Mucosa of descending colon (tissue), 3 donors: ENCODE measurements at places on chromosomes 2 and 18. TPM values are rescaled to one million over a fixed set of nuclear protein-coding genes. Genes with fewer than 3 reads are reported as not detected.

- DNase-seq: no peak
Measured at GRCh38 chr2:159613651-159614285, 2.6 kb downstream of the BAZ2B start.

GRCh38 chr2:46062637-46063412, 234.4 kb upstream of the EPAS1 start:
- DNase-seq: no peak

DNA sequence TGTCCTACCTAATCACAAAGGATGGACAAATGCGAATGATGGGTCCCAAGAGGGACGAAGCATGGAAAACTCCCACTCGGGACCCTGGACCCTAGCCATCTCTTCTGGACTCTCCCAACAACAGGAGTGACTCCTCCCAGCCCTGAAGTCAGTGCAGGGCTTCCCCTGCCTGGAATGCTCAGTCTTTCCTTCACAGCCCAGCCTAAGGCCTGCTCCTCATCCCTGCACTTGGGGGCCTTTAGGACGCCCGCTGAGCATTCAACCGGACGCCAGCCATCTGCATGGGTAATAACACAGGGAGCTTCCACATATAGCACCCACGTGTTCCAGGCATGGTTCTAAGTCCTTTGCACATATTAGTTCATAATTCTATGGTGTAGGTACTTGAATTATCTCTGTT, 237.5 kb downstream of the KLHL29 start:
- DNase-seq: no peak

Gene ACMSD
- total RNA-seq: not detected

- no peak for DNase-seq
Measured at GRCh38 chr2:168183308-168183997, 63.9 kb downstream of the STK39 start.

DNA sequence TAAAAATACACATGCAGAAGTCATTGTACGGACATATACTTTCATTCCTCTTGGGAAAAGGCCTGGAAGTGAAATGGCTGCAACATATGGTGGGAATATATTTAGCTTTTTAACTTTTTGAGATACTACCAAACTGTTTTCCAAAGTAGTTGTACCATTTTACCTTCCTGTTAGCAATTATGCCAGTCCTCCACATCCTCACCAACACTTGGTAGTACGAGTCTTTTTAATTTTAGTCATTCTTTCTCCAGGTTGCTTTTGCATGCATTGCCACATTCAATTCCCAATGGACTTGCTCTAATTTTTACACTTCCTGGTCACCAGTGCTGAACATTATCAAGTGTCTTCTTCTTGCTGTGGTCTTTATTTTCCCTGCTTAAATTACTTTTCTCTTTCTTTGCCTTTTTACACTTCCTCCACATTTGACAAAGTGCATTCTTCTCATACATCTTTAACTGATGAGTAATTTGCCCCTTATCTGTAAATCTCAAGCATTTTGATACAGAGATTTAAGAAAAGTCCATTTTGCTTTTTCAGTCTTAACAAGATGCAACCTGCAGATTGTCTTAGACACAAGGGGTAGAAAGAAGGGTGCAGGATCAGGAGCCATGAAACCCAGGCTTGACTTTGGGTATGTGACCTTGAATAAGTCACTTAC, 14.5 kb downstream of the VIT start:
- DNase-seq: no peak

- no peak for DNase-seq
Measured at GRCh38 chr18:77143196-77143595, 10.6 kb upstream of the MBP start.
